RPMI7951 (cell line): ENCODE measurements at places on chromosomes 4 and X. TPM values are rescaled to one million over a fixed set of nuclear protein-coding genes. Genes with fewer than 3 reads are reported as not detected.

- no peak for DNase-seq
Measured at GRCh38 chr4:76830612-76830963, 67.4 kb downstream of the SOWAHB start.

GRCh38 chrX:141443922-141444321, 140.6 kb downstream of the SPANXA1 start:
- DNase-seq: no peak

DNA sequence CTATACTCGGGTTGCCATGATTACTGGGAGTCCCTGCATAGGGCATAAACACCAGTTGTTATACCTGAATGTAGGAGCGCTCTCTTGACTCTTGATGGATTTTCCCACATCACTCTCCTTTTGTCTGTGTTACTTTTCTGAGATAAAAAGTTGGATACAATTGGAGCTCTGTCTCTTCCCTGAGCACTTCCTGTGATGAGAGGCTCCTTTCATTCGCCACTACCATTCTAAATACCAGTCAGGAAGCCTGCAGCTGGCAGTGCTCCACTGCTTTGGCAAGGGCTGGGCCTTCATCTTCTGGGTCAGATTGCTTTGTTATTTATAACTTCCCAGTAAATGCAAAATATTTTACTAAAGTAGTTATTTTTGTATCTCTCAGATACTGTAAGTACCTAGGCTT, 13.9 kb downstream of the TCEANC start:
- DNase-seq: peak; percentile 15

- DNase-seq: peak; percentile 2
Measured at GRCh38 chr4:179698321-179698720, 2256.1 kb upstream of the AGA start.

DNA sequence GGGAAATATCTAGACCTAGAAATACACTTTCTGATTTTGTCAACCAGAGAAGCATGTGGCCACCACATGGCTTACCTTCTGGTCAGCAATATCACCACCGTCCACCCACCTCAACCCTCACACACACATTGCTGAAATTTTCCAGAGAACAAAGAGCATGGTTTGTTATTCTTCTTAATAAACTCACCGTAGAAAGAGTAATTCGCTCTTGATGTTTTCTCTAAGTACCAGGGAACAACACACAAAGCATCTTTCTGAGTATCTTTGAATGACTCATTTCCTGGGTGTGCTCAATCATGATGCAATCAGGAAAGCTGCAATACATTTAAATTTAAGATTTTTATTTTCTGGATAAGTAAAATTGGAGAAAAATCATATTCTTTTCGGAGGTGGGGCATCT, 24.7 kb upstream of the LRAT start:
- DNase-seq: peak; percentile 23

DNA sequence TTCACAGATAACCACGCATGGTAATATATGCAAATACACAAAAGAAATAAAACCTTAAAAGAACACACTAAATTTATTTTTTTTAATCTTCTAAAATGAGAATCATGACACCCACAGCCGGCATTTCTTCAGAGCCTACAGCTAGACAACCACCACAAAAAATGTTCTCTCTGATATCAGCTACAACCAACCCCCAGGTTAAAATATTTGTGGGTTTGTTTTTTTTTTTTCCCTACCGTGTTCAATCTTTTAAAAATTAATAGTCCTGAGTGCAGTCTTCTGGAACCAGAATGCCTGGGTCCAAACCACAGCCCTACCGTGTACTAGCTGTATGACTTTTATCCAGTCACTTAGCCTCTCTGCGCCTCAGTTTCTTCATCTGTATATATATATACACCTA, 36.0 kb downstream of the MAML3 start:
- DNase-seq: no peak

DNA sequence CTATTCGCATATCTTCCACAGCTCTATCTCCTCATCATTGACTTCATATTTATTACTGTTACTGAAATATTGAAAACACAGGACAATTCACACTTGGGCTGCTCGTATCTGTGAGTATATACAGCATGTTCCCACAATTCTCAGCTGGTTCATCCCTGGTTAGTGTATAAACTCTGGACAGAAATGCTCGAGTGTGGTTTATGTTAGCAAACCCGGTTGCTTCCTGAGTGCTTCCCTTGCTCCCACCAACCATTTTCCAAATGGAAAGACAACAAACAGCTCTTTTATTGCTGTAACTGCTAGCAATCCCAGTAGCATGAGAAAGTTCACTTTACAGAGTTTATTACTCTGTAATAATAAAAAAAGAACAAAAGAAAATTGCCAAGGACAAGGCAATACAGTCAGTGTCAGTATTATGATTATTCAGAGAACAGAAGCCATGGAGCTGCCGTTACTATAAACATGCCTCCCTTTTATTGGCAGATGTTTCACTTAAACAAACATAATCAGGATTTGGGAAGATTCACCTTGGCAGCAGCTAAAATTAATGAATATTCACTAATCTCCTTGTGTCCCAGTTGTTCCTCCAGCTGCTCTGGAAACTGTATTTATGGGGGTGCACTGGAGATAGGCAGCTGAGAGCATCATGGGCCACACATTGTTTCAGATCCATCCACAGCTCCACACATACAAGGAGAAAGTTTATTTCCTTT, 134.1 kb upstream of the GUCY1A1 start:
- no peak for DNase-seq

GRCh38 chr4:139740531-139741041, 75.0 kb downstream of the MGST2 start:
- DNase-seq: peak; percentile 88

DNA sequence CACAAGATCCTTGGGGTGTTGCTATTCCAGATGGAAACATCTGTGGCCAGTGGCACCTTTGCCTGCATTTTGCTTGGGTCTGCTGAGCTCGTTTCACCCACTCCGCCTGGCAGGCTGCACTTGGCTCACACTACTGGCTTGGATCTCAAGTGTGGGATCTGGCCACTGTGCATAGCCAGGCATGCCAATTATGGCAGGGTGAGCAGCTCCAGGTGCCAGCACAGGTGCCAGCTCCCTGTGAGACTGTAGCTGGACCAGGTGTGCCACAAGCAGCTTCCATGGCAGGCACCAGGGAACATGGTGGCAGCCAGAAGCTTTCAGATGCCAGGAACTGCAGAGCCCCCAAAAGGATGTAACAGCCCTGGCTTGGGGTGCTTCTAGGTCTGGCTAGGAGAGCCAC, 463.8 kb upstream of the PABPC4L start:
- no peak for DNase-seq

DNA sequence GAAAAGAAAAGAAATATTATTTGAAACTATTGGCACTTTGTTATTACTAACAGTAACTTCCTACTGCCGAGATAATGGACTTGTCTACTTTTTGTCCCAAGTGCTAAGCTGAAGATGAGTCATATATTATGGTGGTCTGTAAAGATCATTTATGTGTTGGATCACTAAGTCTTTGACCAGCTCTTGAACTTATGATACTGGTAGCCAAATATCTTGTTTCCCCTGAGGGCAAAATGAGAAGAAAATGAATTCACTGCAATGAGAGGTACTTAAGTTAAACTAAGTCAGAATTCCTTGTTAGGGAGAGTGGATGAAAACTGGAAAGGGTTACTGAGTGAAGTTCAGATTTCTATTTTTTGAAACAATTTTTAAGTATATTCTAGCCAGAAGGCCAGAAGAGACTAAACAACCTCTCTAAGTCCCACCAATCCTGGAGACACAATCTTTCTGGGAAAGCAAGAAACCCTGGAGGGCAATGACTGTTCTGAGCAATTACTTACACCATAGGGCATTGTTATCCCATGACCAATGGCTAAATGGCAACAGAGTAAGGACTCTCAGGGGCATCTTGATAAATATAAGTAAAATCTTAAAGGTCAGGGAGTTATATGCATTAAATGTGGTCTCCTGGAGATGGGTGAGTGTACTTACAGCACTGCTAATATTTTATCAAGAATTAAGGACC, 287.7 kb downstream of the STIM2 start:
- DNase-seq: peak; percentile 27

DNA sequence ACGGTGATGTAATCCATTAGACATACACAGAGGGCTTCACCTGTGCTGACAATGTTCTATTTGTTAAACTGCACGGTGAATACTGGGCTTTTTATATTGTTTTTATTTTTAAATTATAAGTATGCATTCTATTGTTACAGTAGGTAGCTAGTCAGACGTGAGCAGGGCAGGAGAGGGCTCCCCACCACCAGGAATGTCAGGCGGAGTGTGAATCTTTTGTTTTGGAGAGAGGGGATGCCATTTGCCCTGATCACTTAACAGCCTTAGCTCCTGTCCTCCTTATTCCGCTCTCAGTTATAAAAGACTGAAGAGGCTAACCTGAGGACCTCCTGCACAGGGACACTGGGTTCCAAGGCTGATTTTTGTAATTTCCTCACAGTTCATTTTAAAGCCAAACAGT, 151.6 kb upstream of the TAPT1 start:
- no peak for DNase-seq

DNA sequence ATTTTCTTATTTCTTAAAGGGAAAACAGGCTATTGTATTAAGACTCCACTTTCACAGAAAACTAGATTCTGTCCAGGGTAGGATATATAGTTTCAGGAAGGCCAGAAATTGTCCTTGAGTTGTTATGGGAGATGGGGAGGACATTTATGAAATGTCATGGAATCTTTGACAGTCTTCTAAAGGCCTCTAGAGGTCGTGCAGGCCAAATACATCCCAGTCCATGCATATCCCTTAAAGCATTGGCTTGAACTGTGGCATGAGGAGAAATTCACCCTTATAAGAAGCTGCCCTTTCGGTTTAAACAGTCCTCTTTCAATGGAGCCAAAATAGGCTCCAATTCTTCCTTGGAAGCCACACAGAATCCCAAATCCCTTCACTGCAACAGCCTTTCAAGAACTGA, 183.6 kb upstream of the NOCT start:
- DNase-seq: peak; percentile 1

GRCh38 chr4:76592460-76592859, 157.4 kb downstream of the SHROOM3 start:
- DNase-seq: no peak

DNA sequence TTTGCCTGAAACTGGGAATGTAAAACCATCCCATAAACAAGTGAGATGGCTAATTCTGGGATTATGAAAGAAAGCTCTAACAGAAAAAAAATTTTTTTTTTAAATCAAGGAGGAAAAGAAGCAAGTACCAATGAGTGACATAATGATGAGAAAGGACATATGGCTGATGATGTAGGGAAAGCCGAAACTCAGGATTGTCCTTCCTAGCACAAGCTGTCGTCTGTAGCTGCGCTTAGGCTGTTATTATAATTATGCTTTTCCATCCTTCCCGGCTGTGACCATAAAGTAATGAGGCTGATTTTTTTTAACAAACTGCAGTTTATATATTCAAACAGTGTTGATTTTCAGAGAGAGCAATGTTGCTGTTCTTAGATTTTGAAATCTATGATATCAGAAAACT, 209.8 kb upstream of the NOCT start:
- no peak for DNase-seq

GRCh38 chr4:23882976-23883531, 6.8 kb downstream of the PPARGC1A start:
- no peak for DNase-seq

- DNase-seq: peak; percentile 71
Measured at GRCh38 chr4:78659264-78659663, 107.7 kb downstream of the ANXA3 start.

DNA sequence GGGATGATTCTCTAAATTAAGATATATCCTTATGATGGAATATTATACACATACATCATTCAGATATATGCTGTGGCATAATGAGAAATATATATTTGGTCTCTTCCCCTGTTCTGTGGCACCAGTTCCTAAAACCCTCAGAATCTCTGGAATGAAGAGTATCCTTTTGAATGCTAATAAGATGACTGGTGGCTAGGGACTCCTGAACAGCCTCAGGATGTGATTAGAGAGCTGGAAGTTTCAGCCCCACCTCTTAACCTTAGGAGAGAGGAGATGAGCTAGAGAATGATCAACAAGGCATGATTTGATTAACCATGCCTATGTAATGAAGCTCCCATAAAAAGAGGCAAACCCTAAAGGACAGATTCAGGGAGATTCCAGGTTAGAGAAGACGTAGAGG, 632.0 kb downstream of the IQCM start:
- DNase-seq: no peak

DNA sequence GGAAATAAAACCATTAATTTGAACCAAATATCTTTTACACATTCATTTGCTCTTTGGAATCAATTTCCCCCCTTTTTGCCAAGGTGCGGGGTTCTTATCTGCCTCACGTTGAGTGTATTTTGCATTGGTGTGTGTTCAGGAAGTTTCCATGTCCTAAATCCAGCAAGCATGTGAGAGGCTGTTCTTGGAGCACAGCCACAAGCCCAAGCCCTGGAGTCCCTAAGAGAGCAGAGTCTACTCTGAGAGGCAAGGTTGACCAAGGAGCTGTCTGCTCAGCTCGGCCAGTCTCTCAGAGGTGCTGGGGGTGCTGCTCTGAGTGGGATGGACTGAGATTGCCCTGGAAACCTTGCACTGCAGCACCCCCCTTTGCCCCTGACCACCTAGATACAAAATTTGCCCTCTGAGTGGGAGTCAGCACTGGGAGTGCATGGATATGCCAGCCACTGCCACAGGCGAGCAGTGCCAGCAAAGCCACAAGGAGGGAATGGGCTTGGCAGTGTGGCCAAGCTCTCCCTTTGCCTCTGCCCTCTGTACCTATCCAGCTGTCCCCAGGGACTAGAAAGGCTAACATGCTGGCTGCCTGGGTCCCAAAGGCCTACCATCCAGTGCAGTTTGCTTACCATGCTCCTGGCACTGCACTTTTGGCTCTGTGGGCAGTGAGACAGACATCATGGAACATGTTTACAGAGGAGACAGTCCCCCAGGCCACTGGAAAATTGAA, 20.5 kb upstream of the FAM193A start:
- no peak for DNase-seq

DNA sequence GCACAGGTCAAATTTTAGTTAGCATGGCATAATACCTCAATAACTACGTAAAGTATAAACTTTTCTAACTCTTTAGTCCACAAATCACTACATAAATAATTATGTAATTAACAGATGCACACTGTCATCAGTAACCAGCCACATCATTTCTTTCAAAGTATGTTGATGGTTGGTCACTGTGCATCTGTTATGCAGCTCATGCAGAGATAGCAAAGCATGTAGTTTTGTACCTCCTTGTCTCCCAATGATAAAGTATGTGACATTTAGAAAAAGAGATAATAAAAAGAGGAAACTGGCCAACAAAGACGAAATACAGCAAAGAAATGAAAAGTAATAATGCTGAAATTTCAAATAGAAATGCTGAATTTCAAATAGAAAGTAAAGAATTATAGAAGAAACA, 2.9 kb downstream of the LAMTOR3 start:
- no peak for DNase-seq

GRCh38 chr4:54737421-54737820, 79.7 kb downstream of the KIT start:
- DNase-seq: no peak

CPLX1 gene
- not detected in 2 replicates for total RNA-seq

RBM3 gene
- total RNA-seq: 200 and 208 TPM in 2 replicates

GLRA3 gene
- not detected in 2 replicates for total RNA-seq

SOWAHB gene
- total RNA-seq: not detected in 2 replicates

INTU gene
- total RNA-seq: 2.1 and 2.6 TPM in 2 replicates

HSPA4L gene
- total RNA-seq: 3.5 and 4.7 TPM in 2 replicates

INTS6L gene
- 4.1 and 5.5 TPM in 2 replicates for total RNA-seq

TMEM154 gene
- total RNA-seq: 0.59 and 0.60 TPM in 2 replicates

PABPC4L gene
- 0.12 TPM in 1 of 2 replicates, not detected in the other for total RNA-seq

GPRASP2 gene
- 6.2 and 6.6 TPM in 2 replicates for total RNA-seq

MYOZ2 gene
- 0.29 and 0.48 TPM in 2 replicates for total RNA-seq

HSFX2 gene
- total RNA-seq: 0.29 and 0.96 TPM in 2 replicates

OPRPN gene
- total RNA-seq: not detected in 2 replicates

PRDM8 gene
- total RNA-seq: 6.4 and 11.7 TPM in 2 replicates

GAB1 gene
- total RNA-seq: 6.2 and 11.5 TPM in 2 replicates

TMEM31 gene
- total RNA-seq: not detected in 2 replicates

NPY5R gene
- not detected in 2 replicates for total RNA-seq

MAGEA10 gene
- 0.60 and 0.88 TPM in 2 replicates for total RNA-seq
